ENCODE measurements at places on chromosomes 1 and 21.

- H3K27me3 ChIP-seq = no peaks in the 10 kb centered on the region
- H3K36me3 ChIP-seq = no peaks in the 10 kb centered on the region
- peaks cover 87% of the 10 kb centered on the region for H3K4me1 ChIP-seq
- H3K4me3 ChIP-seq = no peak overlapping the region
- no peak for DNase-seq
These were observed 66.5 kb downstream of the PLXNA2 start for GRCh38 chr1:208177656-208178055.

DNA sequence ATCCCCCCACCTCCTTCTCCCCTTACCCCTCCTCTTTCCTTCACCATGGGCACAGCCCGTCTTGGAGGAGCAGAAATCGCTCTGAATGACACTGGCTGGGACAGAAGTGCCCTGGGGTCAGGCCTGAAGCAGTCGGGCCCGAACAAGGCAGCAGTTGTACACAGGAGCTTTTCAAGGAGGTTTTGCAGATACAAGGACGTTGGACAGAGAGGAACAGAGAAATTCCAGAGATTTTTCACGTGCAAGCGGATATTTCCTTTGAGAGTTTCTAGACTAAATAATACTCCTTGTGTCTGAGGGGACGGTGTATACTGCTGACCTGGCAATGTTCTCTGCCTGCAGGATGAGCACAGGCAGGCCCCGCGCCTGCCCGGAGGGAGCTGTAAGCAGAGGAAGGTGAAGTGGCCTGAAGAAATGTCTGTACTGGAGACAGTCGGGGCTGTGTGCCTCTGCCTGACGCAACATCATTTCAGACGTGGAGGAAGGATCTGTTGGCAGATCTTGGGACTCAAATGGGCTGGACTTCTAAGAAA is 95.3 kb upstream of the SLC25A33 start:
- no peak for DNase-seq
- H3K27me3 ChIP-seq = no peaks in the 10 kb centered on the region
- H3K4me1 ChIP-seq = peaks cover 59% of the 10 kb centered on the region
- H3K4me3 ChIP-seq = no peak overlapping the region
- H3K36me3 ChIP-seq = no peaks in the 10 kb centered on the region
- H3K27ac ChIP-seq = peak overlapping the region; percentile 85

DNA sequence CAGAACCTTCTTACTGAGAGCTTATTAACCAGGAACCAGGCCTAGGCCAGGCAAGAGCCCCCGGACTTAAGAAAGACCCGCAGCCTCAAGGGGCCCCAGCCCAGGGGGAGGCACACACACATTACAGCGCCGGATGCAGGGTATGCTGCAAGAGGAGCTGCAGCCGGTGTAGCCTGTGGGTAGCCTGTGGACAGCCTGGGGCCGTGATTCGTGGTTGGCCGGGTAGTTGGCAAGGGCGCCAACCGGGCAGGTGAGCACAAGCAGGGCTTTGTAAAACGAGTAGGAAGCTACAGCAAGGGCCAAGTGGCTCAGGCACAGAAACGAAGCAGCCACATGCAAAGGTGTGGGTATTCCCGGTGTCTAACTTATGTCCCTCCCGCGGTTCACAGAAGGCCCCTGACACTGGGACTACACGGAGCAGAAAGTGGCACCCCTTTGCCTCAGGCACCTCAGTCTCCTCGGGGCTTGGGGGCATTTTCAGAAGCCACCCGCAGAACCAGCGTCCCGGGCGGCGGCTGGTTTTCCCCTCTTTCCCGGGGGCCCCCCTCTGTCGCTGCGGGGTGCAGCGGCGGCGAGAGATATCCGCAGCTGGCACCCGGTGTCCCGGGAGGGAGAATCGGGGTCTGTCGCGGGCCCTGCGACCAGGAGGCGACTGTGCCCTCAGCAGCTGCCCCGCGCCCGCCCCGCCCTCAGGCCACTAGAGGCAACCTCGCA is 40.8 kb downstream of the KIAA1614 start:
- DNase-seq = no peak
- H3K27ac ChIP-seq = peak overlapping the region; percentile 75
- H3K36me3 ChIP-seq = peaks cover 23% of the 10 kb centered on the region
- no peaks in the 10 kb centered on the region for H3K27me3 ChIP-seq
- H3K4me1 ChIP-seq = peaks cover 54% of the 10 kb centered on the region

GRCh38 chr1:79716447-79716846 is 709.9 kb upstream of the ADGRL4 start:
- H3K27me3 ChIP-seq = no peaks in the 10 kb centered on the region
- no peak for DNase-seq
- H3K4me1 ChIP-seq = no peaks in the 10 kb centered on the region
- H3K4me3 ChIP-seq = no peak overlapping the region

- H3K27me3 ChIP-seq = no peaks in the 10 kb centered on the region
- H3K36me3 ChIP-seq = no peaks in the 10 kb centered on the region
- H3K4me1 ChIP-seq = peaks cover 15% of the 10 kb centered on the region
- H3K4me3 ChIP-seq = no peak overlapping the region
- no peak for DNase-seq
These were observed 237.9 kb downstream of the HLX start for GRCh38 chr1:221117133-221117532.

GRCh38 chr21:34996304-34997101 is 52.6 kb downstream of the RUNX1 start:
- H3K4me1 ChIP-seq = no peaks in the 10 kb centered on the region
- no peak overlapping the region for H3K27ac ChIP-seq
- no peaks in the 10 kb centered on the region for H3K27me3 ChIP-seq
- no peaks in the 10 kb centered on the region for H3K36me3 ChIP-seq
- DNase-seq = no peak

DNA sequence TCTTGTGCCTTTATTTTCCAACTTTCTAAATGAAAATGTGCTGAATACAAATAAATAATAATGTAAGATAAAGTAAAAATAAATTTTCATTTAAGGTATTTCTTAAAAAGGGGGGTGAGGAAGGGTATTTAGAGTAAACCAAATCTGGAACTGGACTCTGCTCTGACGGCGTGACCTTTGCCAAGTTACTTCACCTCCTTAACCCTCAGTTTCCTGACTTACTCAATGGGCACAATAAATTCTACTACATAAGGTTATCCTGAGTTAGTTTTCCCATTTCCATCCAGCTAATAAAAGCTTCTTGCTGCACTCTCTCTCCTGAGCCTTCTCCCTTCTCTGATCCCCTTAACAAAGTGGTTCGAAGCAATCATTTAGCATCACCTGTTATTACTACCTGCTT is 93.9 kb downstream of the NID1 start:
- DNase-seq = no peak
- peaks cover 10% of the 10 kb centered on the region for H3K36me3 ChIP-seq
- peaks cover 20% of the 10 kb centered on the region for H3K4me1 ChIP-seq
- H3K27ac ChIP-seq = peak overlapping the region; percentile 95
- no peaks in the 10 kb centered on the region for H3K27me3 ChIP-seq

DNA sequence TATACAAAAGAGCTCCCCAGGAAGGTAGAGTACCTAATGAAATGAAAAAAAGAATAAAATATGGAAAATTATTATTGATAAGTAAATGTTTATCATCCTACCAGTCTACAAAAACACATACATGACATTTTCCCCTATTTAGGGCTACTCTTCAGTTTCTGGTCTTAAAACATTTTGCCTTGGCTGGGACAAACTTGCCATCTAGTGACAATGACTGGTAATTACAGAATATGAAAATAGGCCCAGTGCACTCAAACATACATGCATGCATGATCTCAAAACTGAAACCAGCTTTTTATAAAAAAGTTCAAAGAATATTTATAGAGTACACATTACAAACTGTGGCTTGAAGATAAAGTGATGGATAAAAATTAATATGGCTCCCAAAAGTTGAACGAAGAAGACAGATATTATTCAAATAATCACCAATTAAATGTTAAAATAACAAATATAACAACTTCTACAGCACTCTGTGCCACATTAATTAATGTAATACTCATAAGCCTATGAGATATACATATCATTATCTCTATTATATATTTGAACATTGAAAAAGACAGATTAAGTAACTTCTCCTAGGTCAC is 10.5 kb upstream of the RNPC3 start:
- H3K36me3 ChIP-seq = no peaks in the 10 kb centered on the region
- H3K4me3 ChIP-seq = no peak overlapping the region
- DNase-seq = no peak

DNA sequence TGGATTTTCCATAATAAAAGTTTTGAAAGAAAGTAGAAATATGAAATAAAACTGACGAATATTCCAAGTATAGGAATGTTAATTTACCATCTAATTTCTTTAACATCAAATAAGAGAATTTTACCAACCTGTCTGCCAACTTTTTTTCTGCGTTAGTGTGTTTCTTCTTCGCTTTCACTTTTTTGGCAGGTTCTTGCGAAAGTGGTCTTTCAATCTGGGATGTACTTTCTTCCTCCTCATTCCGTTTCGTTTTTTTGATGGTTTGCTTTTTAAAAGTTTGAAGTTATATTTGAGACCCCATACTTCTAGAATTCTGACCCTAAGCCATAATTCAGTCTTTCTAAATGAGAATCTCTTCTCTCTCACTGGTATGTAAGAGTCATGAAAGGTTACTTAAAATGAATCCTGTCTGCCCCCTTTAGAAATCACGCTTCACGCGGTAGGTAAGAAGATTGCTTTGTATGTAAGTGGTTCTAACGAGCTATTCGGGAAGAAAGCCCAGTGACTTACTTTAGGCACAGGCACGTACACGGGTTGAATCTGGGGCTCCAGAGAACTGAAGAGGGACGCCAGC is 580 bp downstream of the RBM34 start:
- H3K36me3 ChIP-seq = no peaks in the 10 kb centered on the region
- H3K27ac ChIP-seq = peak overlapping the region; percentile 86
- H3K4me1 ChIP-seq = peaks cover 28% of the 10 kb centered on the region
- no peaks in the 10 kb centered on the region for H3K27me3 ChIP-seq
- peak overlapping the region; percentile 84 for H3K4me3 ChIP-seq

All from esophagus muscularis mucosa (tissue), 4 donors.